ENCODE measurements at places on chromosomes 6 and 20.

DNA sequence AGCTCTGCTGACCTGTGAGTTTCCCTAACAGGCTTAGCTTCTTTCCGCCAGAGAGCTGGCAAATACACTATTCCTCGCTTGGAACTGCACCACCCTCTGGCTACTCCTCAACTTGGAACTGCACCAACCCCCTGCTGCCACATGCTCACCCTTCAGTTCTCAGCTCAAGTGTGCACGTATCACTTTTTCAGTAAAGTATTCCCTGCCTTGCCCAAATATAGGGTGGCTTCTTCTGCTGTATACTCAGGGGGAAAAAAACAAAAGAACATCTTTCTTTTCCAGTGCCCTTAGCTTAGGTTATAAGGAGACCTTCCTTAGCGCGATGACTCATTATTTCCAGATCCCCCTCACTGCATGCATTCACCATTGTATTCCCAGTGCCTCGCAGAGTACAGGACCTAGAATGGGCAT lies 21.2 kb downstream of the GNAS-AS1 start:
- peak; percentile 62 for DNase-seq

DNA sequence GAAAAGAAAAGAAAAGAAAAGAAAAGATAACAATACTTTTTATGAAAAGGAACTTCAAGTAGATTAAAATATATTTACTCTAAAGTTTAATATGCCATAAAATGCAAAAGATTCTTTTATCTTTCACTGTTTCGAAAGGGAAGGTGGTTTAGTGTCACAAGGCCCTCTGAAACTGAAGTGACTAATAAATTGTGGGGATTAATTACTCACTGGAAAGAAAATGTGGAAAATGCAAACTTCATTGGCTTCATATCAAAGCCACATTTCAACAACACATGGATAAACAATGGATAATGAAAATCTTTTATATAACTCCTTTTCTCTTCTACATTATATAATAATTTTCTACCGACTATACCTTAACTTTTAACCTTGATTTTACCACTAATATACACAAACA lies 320.5 kb upstream of the RSPO3 start:
- DNase-seq: no peak

- peak; percentile 80 for DNase-seq
Observed at GRCh38 chr6:39361657-39362486, 39.4 kb upstream of the KCNK16 start.

DNA sequence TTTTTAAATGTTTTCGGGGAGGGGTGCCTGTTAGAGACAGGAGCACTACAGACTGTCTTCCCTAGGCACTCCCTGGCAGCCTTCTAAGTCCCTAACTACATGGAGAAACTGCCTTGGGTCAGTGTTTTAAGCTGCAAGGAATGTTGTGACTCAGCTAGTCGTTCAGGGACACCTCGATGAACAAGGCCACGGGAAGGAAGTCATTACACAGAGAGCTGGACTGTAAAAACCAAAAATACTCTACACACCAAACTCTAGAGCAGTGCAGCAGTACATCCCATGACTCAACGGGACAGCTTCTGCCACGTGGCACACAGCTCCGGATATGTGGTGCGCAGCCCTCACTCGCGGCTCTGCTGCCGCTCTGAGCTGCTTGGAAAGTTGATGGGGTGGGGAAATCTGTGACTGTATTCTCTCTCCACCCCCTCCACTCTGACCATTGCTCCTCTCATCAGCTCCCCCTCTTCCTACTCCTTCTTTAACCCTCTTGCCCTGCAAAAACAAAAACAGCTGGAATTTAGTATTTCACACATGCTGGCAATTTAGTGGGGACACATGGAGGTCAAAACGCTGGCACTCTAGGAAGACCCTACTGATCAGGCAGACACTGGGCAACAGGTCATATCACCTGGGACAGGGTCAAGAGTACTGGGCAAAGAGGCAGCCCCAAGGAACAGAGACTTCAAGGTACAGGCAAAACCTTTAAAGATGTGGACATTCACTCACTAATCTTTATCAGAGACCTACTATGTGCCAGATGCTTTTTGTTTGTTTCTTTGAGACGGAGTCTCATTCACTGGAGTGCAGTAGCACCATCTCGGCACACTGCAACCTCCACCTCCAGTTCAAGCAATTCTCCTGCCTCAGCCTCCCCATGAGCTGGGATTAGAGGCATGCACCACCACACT lies 10.9 kb upstream of the LPIN3 start:
- DNase-seq: peak; percentile 73

- DNase-seq: no peak
Observed at GRCh38 chr6:155100087-155100486, 105.0 kb downstream of the TIAM2 start.

GRCh38 chr20:38095017-38095686 lies 61.6 kb downstream of the RPRD1B start:
- DNase-seq: no peak

DNA sequence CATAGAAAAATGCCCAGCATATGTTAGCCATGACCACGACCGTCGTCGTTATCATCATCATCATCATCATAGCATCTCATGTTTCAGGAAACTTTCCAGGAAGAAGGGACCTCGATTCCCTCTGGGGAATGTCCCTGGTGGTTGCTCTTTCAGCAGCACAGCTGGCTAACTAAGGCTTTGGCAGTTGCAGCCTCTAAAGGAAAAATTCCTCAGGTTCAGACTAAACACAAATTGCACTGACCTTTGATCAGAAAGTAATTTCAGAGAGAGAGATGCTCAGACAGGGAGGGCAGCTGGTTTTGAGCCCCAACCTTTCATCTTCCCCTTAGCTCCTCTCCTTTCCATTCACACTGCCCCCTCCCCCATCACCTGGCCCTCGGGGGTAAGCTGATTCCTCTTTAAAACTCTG lies 5.6 kb upstream of the CFB start:
- no peak for DNase-seq

- DNase-seq: peak; percentile 15
Observed at GRCh38 chr20:24842918-24843715, 106.0 kb upstream of the CST7 start.

DNA sequence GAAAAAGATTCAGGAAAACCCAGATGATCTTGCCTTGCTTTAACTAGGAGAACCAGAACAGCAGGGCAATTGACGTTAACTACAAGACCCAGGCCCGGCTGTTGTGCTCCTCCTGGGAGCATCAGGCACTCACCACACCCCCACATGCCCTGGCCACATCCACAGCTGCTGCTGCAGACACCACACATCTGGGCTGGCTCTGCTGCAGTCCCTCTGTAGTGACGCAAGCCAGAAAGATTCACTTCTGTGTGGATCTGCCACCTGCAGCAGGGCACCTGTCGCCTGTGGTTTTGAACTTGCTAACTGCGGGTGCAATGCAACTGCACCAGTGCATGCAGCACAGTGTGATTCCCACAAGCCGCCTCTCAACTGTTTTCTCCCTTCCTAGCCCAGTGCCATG lies 228.8 kb downstream of the SYNDIG1 start:
- DNase-seq: no peak

- no peak for DNase-seq
Observed at GRCh38 chr6:27872642-27873020, 39.6 kb downstream of the OR2B2 start.

- DNase-seq: no peak
Observed at GRCh38 chr20:36929290-36929689, 22.2 kb downstream of the SAMHD1 start.

DNA sequence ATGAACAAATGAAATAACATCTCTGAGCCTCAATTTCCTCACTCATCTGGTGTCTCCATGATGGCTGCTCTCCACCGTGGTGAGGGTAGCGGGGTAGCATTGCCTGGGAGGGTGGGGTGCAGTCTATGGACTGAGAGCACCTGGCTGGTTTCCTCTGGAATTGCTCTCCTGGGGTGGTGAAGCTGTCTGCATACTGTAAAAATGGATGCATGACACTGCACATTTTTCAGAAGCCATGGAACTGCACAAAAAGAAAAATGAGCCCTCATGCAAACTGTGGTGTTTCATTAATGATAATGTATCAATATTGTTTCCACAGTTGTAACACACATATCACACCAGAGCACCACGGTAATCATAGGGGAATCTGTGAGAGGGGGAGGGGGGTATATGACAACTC lies 12.1 kb upstream of the ITPR3 start:
- no peak for DNase-seq

- DNase-seq: no peak
Observed at GRCh38 chr20:49901588-49901987, 13.7 kb downstream of the SPATA2 start.

GRCh38 chr6:25883991-25884390 lies 9.9 kb upstream of the SLC17A3 start:
- DNase-seq: no peak

DNA sequence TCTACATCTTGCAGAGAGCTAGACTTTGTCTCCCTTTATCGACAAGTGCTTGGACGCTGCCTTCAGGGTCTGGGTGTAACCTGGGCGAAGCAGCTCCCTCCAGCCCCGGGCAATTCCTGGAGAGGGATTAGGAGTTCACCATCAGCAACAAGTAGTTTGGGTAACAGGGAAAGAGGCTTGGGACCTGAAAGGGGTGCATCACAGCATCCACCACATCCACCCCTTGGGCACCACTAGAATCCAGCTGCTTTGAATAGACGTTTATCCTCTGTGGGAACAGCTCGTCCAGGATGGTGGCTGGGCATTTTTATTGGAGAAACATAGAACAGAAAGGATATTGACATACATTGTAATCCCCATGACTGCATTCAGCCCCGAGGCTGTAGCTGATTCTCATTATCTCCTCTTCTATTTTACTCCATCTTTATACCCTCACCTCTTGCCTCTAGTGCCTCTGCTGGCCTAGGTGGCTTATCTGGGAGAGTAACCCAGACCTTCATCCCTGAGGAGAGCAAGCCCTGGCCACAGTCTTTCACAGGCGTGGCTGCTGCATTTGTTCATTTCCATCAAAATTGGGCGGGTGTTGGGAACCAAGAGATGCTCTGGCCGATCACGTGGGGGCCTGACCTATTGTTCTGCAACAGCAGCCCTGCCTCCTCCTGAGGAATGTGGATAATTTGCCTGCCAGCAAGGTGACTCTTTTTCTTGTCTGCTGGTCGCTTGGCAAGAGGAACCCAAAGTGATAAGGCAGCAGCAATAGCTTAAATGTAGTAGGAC lies 109.2 kb upstream of the RALGAPA2 start:
- no peak for DNase-seq

- DNase-seq: peak; percentile 62
Observed at GRCh38 chr6:132669690-132670291, 10.8 kb upstream of the TAAR1 start.

DNA sequence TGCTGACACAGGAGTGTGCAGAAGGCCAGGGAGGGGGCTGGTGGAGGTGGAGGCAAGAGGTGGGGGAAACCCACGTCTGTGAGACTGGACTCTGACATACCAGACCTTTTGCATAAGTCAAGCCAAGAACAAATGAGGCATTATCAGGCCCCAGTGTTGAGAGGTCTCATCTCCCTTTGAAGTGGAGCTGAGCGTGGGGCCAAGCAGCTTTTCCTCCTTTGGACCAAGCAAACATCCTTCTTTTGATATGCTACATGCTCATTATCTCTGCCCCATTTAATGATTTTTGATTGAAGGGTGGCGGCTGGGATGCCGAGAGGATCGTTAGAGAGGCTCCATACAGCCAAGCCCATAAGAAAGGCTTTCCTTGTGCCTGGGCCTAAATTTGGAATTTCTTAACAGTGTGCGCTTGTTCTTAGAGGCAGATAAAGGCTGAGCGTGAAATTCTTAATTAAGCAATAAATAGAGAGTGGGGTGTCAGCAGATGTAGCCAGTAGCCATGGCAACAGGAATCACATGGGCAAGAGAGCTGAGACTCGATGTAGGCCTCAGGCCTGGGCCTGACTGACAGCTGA lies 244.5 kb downstream of the PKHD1 start:
- peak; percentile 87 for DNase-seq

GRCh38 chr6:111417946-111418345 lies 65.1 kb downstream of the REV3L start:
- no peak for DNase-seq

- no peak for DNase-seq
Observed at GRCh38 chr6:20463396-20463795, 61.7 kb downstream of the E2F3 start.

GRCh38 chr20:39855056-39855455 lies 834.0 kb downstream of the MAFB start:
- DNase-seq: no peak

DNA sequence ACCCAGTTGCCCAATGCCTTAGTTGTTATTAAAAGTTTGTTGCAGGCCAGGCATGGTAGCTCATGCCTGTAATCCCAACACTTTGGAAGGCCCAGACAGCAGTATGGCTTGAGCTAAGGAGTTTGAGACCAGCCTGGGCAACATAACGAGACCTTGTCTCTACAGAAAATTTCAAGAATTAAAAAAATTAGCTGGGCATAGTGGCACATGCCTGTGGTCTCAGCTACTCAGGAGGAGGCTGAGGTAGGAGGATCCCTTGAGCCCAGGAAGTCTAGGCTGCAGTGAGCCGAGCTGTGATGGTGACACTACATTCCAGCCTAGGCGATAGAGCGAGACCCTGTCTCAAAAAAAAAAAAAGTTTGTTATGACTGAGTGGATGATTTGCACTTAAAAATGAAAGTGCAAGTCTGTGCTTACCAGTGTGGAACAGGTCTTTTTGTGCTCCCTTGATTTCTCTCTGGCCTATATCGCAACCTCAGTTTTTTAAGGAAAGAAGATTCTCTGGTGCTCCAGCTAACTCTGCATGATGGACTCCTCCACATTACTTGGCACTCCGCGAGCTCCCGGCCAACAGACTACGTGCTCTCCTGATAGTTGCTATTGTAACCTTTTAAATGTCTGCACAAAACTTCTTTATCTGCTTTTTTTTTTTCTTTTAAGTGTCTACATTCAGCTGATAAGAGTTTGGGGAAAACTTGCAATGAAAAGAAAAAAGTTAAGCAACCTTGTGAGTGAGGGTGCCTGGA lies 22.1 kb downstream of the ZKSCAN3 start:
- DNase-seq: no peak

GRCh38 chr6:125750692-125751333 lies 1.4 kb downstream of the HEY2 start:
- DNase-seq: no peak

- DNase-seq: no peak
Observed at GRCh38 chr20:19746396-19746795, 11.7 kb upstream of the RIN2 start.

GRCh38 chr6:15483060-15483459 lies 179.8 kb downstream of the DTNBP1 start:
- no peak for DNase-seq

- peak; percentile 85 for DNase-seq
Observed at GRCh38 chr6:40936818-40937251, 102.2 kb downstream of the UNC5CL start.

GRCh38 chr6:159089909-159090308 lies 45.1 kb upstream of the TAGAP start:
- no peak for DNase-seq

- DNase-seq: no peak
Observed at GRCh38 chr20:19975436-19975799, 41.7 kb upstream of the NAA20 start.
